ENCODE measurements at places on chromosomes 2 and 18.

DNA sequence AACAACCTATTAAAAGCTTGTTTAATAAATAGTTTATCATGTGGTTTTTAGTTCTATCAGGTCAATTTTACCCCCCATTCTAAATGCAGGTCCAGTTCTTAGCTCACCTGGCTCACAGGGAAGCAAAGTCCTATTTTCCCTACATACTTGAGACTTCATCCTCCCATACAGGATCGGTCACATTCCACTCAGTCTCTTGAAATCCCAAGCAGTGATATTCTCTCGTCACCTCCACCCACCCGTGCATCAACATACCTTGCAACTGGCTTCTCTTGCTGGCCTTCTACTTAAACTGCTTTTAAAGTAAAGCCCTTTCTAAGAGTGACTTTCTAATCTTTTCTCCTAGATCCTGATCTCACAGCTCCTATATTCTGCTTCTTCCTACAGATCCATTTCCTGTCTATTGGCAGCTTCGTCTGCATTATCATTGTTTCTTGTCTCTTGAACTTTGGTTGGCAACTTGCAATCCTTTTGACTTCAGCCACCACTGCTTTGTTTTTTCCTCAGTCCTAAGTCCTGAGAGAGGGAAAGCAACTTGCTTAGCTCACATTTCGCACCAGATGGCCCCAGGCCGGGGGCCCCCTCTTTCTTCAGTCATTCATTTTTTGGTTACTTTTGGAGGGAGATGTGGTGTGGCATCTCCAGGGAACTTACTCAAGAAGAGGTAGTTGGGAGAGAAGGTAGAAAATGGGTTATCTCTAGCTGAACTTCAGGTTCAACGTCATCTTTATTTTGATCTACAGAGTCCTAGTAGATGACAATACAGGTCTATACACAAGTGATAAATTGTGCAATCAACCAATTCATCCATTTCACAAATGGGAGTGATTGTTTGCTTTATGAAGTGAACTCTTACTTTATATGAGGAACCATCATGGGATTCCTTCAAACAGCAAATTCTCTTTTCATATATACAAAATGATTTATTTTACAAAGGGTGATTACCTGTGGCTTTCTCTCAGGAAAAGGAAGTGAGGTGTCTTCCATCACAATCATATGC, 23.9 kb upstream of the NCOA1 start:
- DNase-seq: no peak

GRCh38 chr18:21479721-21480120, 120.8 kb downstream of the ESCO1 start:
- DNase-seq: no peak

DNA sequence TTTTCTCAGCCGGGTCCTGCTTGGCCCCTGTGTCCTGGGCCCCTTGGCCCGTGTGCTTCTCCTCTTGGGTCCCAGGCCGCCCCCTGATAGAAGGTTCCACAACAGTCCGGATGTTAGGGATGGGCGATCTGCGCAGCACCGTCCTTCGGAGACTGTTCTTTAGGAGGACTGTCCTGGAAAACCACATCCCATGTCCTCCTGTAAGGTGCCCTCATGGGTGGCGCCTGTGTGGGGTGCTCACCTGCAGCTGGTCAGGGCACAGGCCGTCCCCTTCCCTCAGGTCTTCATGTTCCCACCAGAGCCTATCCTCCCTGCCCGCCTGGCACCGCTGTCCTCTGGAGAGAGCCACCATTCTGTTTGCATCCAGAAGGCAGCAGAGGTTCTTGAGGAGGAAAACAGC, 50.0 kb downstream of the CTDP1 start:
- DNase-seq: no peak

- DNase-seq: no peak
These were observed 141.4 kb downstream of the ZEB2 start for GRCh38 chr2:144378551-144378950.

DNA sequence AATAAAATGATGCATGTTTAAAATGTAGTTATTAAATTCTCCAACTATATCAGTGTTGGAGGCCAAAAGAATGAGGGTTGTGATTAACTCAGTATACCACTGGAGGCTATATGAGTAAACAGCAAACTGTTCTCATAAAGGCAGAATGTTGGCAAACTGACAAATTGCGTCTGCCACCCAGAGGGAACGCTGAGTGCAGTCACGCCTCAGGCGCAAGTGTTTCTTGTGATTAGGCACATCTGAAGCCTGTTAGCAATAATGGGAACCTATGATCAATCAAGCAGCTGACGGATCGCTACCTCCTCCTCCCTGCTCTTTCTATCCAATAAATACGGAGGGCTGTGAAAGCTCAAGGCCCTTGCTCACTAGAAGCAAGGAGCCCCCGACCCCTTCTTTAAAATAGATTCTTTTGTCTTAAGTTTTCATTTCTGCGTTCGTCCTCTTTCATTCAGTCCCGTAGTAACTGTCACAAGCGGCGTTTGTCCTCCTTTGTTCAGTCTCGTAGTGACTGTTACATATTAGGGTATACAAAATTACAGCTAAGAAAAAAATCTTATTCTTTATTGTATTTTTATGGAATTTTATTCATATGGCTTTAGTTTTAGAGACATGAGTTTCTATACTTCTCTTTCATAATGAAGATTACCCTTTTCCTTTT, 16.3 kb upstream of the RMND5A start:
- peak; percentile 47 for DNase-seq

- no peak for DNase-seq
These were observed 10.9 kb downstream of the CIB4 start for GRCh38 chr2:26630235-26630634.

- no peak for DNase-seq
These were observed 68.8 kb downstream of the ACVR1C start for GRCh38 chr2:157559890-157560289.

- no peak for DNase-seq
These were observed 102.6 kb downstream of the PTPN4 start for GRCh38 chr2:119862127-119862889.

- DNase-seq: no peak
These were observed 215.1 kb upstream of the TRIB2 start for GRCh38 chr2:12501469-12502158.

GRCh38 chr18:61025596-61025995, 307.6 kb upstream of the CDH20 start:
- DNase-seq: no peak

GRCh38 chr2:128531856-128532255, 213.2 kb upstream of the HS6ST1 start:
- no peak for DNase-seq

DNA sequence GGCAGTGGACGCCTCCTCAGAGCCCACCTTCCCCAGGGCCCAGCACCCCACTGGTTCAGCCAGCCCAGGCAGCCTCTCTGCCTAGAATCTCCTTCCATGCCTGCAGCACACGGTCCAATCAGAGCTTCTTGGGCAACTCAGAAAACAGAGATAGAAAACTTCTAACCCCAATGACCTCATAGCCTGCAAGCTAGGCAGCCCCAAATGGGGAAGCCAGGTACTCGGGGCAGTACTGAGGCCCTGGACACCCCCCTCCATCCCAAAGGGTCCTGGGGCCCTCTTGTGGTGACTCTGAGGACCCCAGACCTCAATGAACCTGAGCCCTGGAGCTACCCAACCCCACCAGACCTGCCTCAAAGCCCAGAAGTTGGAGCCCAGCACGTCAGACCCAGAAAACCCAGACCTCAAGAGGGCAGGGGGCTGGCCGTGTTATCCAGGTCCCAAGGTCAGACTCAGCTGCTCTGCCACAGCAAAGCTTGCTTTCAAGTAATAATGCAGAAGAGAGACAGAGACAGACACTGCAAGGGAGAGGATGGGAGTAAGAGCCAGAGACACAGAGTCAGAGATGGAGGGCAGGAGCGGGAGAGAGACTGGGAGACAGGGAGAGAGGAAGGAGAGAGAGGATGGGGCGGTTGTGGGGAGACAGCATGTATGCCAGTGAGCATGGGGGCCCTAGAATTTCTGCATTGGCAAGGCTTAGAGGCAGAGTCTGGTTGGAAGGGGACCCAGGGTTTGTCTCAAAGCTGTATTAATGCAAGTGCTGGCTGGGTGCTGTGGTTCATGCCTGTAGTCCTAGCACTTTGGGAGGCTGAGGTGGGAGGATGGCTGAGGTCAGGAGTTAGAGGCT, 28.2 kb downstream of the SERTAD2 start:
- no peak for DNase-seq

DNA sequence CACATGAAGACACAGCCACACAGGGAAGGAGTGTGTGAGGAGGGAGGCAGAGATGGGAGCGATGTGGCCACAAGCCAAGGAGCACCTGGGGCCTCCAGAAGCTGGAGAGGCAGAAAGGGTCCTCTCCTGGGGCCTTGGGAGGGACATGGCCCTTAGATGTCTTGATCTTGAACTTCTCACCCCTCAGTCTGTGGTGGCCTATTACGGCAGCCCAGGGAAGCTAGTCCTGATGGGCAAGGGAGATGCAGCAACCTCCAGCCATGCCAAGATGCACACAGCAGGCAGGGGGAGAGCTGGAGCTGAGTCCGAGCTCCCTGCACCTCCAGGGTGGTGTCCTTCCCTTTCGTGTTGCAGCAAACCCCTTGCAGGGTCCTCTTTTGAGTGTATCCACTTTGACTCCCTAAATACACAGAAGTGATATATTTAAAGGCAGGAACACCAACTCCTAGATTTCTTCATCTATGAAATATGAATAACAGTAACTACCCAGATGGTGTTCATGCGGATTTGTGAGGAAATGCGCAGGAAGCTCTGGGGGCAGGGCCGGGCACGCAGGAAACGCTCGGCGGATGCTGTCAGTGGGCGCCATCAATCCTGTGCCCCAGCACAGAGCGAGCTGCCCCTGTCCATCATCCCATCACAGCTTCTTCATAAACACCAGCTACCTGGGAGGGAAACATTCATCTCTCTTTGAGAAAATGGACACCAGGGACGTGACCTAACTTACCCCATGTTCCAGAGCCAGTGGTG, 230.4 kb upstream of the MYT1L start:
- no peak for DNase-seq

DNA sequence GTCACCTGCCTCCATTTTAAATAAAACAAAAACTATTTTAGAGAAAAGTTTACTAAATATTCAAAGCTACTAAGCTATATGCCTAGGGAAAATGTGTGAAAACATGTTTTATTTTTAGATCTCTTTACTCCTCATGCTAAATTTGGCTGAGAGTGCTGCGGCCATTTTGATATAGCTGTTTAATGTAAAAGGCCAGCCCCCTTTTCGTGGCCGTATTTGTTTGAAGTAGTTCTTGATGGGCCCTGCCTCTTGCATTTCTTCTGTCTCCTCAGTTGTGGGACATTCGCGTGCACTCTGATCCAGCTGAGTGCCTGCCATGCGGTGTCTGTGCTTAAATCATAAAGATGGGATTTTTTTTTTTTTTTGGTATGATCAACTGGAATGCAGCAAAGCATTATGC, 64.0 kb downstream of the ZNF407 start:
- no peak for DNase-seq

DNA sequence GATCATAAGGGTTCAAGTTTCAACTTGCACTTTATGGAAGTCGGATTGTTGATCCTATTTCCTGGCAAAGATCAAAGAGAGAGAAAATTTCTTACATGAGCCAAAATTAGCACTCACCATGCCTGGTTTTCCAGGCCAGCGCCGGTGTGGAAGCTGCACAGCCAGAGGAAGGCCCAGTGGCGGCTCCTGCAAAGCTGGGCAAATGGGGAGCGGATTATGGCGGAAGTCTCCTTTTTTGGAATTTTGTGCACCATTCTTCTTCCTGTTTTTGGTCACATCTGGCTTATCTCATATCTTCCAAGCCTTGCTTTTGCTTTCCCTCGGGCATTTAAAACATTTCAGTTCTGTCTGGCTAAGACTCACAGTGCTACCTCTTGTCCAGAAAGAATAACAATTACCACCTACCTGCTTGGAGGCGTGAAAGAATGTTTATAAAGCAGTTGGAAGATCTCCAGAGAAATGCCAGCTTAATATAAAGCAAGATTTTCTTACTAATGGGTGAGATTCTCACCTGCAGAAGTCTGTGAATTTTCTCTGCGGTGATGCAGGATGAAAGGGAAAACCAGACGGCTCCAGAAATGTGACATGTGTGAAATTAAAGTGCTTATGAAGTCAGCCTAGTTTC, 94.3 kb downstream of the ASAP2 start:
- DNase-seq: no peak

GRCh38 chr18:3823073-3823472, 373.1 kb downstream of the TGIF1 start:
- no peak for DNase-seq

GRCh38 chr2:156005531-156005930, 327.0 kb downstream of the NR4A2 start:
- peak; percentile 1 for DNase-seq

All from SHP77 (cell line).